Activated T-cell treated with anti-CD3 and anti-CD28 coated beads for 24 hours (primary cell): ENCODE measurements at places on chromosomes 6 and 20.

GRCh38 chr6:107991061-107991460 lies 33.1 kb upstream of the SEC63 start:
- DNase-seq, result no peak

DNA sequence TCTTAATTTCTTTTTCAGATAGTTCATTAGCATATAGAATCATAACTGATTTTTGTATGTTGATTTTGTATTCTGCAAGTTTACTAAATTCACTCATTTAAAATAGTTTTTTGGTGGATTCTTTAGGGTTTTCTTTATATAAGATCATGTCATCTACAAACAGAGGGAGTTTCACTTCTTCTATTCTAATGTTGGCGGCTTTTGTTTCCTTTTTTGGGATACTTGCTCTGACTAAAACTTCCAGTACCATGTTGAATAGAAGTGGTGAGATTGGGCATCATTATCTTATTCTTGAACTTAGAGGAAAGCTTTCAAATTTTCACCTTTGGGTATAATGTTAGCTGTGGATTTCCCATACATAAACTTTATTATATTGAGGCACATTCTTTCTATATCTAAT lies 296.9 kb downstream of the BCKDHB start:
- DNase-seq, result no peak

DNA sequence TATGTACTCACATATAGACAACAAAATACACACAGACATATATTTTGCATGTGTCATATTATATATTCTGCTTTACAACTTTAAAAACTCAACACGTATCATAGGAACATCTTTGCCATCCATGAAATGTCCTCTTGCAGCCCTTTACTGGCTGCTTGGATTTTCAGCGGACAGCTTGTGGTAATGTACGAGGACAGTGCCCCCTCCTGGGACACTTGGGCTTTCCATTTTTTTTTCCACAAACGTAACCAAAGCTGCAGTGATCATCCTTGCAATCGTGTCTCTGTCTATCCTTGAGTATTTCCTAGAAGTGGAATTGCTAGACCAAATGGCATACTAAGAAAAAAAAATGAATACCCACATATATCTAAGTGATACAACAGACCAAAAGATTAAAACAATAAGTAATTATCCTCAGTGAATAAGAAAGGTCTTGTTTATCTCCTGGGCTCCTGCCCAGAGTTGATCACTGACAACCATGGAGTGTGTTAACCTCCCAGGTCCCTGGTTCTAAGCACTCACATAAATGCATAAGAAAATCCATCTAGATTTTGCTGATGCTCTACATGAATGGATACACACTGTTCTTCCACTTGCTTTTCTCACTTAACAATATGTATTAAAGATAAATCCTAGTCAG lies 18.1 kb downstream of the BPI start:
- no peak for DNase-seq

DNA sequence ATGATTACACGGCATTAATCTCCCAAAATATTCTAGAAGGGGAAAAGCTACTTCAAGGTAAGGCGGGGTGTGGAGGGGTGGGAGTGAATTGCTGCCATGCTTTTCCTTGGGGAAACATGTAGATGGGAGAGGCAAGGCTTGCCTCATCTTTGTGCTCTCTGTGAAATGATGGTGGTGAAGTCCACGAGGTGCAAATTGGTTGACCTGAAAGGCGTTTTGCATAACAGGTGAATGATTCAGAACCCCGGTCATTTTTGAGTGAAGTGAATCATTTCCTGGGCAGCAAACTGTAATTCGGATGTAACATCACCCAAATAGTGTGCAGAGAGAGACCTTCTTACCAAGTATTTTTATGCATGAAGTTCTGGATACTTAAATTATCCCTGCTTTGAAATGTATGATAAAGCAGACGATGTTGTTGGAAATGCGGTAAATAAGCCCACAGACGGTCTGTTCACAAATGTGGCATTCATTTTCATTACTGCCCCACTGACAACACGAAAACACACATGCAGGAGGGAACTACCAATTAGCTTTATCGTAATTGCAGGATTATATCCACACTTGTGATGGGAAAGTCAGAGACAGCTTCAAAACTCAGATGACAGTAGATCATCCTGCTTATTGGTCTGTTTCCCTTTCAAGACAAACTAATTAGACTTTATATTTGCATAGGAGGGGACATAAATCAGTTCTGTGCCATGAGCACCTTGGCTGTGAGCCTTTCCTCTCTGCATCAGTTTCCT lies 3.0 kb downstream of the CDH4 start:
- DNase-seq, result no peak

- DNase-seq, result no peak
These were observed 126.7 kb downstream of the BCAS1 start for GRCh38 chr20:53943522-53944291.

GRCh38 chr6:3409699-3410384 lies 47.0 kb downstream of the SLC22A23 start:
- DNase-seq, result no peak

GRCh38 chr20:12086359-12086758 lies 168.7 kb downstream of the BTBD3 start:
- DNase-seq, result no peak

GRCh38 chr6:159533568-159533967 lies 159.5 kb downstream of the SOD2 start:
- no peak for DNase-seq

- DNase-seq, result no peak
These were observed 72.2 kb downstream of the CNBD2 start for GRCh38 chr20:36040571-36040970.

DNA sequence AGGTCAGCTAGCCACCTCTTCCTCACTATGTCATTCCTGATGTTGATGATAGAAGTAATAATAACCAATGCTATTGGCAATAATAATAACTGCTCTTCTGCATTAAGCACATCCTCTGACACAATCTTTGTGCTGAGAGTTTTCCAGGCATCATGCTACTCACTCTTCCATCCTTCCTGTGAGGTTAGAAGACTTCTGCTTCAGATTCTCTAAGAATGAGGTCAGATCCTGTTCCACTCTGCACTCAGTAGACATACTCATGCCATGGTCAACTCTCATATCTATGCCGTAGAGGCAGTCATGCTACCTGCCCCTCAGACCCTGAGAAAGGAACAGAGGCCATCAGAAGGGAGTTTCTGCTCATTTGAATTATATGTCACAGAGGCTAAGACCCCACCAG lies 98.1 kb upstream of the TOP1 start:
- no peak for DNase-seq

GRCh38 chr20:58522666-58523065 lies 7.5 kb upstream of the APCDD1L start:
- no peak for DNase-seq

GRCh38 chr6:40599555-40599954 lies 12.4 kb upstream of the LRFN2 start:
- no peak for DNase-seq

DNA sequence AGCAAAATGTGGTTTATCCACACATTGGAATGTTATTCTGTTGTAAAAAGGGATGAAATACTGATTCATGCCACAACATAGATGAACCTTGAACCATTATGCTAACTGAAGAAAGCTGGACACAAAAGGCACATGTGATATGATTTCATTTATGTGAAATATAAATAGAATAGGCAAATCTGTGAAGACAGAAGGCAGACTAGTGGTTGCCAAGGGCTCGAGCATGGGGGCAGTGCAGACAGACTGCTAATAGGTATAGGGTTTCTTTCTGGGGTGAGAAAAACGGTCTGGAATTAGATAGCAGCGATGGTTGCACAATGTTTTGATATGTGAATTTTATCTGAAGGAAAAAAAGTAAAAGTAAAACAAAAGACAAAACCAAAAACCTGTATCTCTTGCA lies 54.6 kb upstream of the FNDC1 start:
- DNase-seq, result no peak

GRCh38 chr6:156164701-156165452 lies 612.3 kb upstream of the ARID1B start:
- no peak for DNase-seq

- no peak for DNase-seq
These were observed 12.5 kb downstream of the OTOR start for GRCh38 chr20:16760431-16761304.

DNA sequence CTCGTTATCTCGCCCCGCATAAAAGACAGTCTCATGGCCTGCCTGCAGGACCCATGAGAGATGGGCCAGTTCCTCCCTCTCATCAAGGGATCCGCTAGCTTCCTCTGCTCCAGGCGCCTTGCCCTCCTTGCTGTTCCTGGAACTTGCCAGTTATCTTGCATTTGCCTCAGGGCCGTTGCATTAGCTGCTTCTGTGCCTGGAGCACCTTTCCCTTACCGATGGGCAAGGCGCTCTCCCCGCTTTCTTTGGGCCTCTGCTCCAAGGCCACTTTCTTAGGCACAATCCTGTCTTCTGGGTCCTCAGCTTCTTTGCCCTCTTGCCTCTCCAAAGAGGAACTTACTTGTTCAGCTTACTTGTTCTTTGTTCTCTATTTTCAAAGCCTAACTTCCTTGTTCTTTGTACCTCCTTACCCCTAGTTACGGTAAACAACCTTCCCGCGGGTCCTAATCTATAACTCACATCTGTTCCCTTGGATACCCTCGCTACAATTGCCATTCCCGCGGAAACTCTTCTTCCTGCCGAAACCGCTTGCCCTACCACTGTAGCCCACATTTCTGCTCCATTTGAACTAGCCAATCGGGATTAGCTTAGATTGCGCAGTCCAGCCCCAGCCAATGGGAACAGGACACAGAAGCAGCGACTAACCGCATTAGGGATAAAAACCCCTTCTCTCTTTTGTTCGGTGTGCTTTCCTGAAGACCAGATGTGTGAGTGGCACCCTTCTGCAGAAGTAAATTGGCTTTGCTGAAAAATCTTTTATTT lies 887 bp upstream of the NSFL1C start:
- DNase-seq, result no peak

DNA sequence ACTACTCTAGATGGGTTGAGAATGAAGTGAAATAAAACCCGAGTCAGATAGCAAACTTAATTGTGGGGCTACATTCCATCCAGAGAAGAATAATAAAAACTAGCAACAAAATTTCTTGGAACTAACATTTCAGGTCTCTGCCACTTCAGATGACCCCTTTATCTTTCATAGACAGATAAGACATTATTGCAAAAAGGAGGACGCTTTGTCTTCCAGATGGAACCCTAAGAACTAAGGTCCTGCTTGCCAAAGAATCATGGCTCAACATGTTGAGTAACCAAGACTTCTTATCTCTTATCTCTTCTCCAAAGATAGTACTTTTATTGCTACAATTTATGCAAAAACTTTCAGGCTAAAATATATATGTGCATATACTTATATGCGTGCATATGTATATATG lies 221.1 kb upstream of the PREP start:
- DNase-seq, result no peak

DNA sequence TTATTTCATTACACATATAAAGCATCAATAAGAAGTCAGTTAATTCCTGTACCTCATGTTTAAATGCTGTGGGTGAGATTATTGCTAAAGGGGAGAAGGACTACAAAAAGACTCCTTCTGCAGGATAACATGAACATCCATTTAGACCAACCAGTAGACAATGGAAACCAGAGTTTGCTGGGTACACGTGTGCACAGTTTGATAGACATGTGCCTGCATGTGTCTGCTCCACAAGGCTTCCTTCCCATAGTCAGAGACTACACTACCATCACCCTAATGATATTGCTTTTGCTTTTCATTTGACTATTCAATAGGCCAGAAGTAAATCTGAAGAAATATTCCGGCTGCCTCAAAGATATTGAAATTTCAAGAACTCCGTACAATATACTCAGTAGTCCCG lies 231.6 kb downstream of the ARHGAP18 start:
- DNase-seq, result no peak

DNA sequence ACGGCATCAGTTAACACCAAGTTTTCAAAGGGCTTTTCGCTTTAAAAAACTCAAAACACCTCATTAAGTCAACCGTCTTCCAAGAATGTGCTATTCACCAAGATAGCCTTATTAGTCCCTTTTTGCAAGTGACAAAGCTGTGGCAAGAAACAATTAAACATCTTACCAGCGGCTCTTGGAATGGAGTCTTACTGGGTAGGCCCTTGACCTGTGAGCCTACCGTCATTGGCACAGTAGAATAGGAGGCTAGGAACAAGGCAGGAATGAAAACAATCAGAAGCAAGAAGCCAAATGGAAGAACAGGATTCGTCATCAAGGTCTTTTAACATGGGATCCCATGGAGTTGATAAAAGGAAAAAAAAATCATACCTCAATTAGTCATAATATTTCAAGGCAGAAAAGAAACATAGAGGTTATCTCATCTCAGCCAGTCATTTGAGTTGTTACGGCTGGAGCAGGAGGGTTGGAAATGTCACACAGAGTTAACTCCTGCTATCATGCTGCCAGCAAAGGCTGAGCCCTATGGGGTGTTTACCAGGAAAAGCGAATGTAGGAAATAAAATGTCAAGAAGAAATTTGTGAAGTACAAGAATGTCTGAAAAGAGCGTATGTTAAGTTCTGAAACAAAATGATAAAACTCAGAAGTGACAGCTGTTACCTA lies 236.4 kb downstream of the UST start:
- no peak for DNase-seq

- DNase-seq, result no peak
These were observed 61.9 kb upstream of the BTN3A2 start for GRCh38 chr6:26302941-26303559.

- DNase-seq, result no peak
These were observed 84.1 kb upstream of the EPB41L1 start for GRCh38 chr20:36070451-36070850.

DNA sequence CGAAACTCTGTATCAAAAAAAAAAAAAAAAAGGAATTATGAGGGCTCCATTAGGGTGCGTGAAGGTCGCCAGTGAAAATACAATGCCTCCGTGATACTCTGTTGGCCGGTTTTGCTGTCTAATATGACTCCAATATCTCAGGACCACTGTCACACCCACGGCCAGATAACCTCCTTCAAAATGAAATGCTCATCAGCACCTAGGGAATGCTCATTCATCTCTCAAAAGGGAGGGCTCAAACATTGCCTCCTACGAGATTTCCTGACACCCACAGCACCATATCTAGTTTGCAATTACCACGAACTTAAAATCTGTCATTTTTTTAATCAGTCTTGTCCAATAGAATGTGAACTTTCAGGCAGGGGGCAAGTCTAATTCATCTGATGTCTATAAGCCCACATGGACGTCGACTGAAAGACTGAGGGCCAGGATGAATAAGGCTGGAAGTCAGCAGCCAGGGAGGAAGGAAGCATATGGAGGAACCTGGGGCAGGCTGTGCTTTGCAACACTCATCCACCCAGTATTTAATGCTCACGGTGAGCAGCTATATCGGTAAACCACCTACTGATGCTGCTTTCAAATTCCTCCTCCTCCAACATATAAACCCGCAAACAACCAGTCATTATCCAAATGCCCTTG lies 42.8 kb downstream of the MAP3K5 start:
- no peak for DNase-seq
